Prostate gland (tissue), 2 donors: ENCODE measurements at places on chromosomes 6 and 20. TPM values are rescaled to one million over a fixed set of nuclear protein-coding genes. Genes with fewer than 3 reads are reported as not detected.

DNA sequence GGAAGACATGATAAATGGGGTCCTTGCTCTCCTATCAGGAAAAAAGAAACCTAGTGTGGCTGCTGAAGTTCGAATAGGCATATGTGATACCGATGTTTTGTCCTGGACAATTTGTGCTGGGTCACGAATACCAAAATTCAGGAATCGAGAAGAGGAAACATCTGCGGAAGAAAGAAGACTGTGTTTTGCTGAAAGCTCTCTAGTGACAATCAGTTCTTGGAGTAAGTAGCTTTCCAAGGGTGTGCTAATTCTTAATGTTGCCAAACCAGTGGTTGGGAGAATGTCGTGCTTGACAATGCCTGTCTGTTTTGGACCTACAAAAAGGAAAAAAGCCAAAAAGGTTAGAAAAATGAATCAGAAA is 956.1 kb downstream of the PHF3 start:
- DNase-seq, result no peak

The MTG2 gene
- 53.0 TPM for total RNA-seq

DNA sequence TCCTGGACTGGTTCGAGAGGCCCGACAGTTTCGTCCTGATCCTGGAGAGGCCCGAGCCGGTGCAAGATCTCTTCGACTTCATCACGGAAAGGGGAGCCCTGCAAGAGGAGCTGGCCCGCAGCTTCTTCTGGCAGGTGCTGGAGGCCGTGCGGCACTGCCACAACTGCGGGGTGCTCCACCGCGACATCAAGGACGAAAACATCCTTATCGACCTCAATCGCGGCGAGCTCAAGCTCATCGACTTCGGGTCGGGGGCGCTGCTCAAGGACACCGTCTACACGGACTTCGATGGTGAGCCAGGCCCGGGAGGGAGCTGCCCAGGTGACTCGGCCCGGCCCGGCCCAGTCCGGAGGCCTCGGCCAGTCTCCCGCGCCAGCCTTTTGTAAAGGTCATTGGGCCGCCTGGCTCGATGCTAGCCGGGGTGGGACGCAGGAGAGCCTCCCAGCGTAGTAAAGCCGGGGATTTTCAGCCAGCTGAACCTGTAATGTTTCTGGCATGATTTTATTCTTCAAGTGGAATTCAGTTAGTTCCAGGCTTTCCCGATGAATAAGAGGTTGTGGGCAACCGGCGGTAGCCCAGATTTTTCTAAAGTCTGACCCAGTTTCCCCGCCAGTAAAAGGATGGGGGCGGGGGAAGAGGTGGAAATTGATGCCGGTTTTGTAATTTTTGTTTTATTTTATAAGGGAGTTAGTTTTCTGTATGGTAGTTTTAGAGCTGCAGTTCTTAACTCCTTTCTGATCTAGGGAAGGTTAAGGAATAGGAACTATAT is 1.4 kb downstream of the PIM1 start:
- peak; percentile 19 for DNase-seq

DNA sequence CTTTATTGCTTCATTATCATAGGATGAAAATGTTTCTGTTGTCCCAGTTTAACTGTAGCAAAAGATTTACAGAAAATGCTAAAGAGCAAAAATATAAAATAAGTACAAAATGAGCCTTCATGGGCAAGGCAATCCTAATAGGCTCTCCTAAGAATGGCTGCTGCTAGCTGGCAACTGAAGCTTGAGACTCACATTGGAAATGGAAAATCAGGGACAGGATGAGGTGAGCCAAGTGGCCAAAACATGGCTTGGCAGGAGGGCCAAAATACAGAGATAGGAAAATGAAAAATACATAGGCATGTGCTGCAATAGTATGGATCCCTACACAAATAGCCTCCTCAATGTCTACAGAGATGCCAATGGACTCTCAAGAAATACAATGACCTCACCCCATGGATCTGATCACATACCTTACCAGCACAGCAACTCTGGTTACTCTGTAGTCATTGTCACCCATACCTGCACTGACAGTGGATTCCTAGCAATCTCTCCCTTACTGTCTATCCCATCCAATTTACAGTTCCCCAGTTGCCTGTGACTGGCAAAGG is 105.4 kb downstream of the DST start:
- DNase-seq, result no peak
